ENCODE measurements at places on chromosomes 3 and 15.

DNA sequence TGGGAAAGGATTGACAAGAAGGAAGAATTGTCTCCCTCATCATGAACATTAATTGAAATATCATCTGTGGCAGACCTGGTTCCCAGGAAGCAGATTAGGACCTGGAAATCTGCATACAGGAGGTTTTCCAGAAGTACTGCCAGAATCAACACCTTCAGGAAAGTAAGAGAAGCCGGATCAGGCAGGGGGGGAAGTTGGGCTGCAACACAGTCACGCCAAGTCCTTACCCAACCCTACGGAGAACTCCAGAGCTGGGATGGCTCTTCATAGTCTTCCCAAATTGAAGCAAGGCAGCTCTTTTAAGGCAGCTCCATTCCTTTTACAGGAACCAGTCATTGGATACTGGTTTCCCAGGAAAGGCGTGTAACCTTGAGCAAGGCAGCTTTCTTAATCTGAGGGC lies 35.2 kb upstream of the BFSP2 start:
- DNase-seq = no peak

DNA sequence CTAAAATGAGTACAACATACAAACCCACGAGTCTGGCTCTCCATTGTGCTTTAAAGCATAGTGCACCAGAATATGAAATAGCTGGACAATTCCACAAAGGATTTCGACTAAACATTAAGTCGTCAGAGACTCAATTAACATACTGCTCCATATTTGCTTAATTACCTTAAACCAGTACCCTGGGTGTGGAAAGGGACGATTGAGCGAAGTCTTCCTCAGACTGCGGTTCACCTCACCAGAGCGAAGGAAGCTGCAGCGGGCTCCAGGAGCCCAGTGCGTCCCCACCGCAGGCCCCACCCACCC lies 218 bp upstream of the TRPC1 start:
- no peak for DNase-seq

DNA sequence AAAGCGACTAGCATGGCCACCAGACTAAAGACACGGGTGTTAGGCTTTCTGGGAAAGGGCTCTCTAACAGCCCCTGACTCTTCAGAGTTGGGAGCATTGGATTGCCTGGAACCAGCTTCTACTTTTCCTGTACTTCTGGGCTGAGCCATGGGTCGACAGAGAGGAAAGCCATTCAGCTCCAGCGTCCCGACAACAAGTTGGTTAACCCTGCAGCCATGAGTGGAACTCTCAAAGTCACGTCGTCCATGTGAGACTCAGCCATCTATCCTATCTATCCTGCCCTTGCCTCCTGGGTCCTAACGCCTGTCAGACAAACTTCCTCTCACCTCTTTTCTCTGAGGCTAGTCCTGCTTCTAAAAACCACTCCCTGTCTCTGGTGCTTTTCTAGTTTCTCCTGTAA lies 32.6 kb upstream of the TBC1D5 start:
- no peak for DNase-seq

DNA sequence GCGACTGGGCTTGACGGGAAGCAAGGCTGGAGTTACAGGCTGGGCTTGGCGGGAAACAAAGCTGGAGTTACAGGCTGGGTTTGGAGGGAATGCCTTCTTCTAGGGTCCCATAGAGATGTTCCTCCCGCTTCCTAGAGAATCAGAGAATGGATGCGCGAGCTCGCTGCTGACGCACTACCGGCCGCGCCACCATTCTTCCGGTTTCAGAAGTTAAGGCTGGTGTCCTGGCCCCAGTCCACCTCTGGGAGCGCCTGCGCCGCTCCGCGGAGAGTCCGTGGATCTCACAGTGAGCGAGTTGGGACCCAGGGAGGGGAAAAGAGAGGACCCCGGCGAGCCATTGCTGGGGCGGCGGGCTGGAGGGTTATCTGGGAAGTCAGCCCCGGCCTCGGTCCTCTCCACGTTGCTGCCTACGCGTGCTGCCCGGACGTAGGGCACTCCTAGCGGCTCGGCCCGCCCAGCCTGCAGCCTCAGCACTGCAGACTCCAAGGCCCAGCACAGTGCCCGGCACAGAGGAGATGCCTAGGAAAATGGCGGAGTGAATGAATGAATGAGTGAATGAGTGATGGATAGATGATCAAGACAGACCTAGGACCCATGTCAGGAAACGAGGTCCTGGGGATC lies at the start of gene ZNF502:
TSS of gene ZNF502 (plus strand) at position 206 of the 621 bp plus-strand sequence. CDS start 7,602 bp downstream, outside the sequence.
- DNase-seq = peak; percentile 93

DNA sequence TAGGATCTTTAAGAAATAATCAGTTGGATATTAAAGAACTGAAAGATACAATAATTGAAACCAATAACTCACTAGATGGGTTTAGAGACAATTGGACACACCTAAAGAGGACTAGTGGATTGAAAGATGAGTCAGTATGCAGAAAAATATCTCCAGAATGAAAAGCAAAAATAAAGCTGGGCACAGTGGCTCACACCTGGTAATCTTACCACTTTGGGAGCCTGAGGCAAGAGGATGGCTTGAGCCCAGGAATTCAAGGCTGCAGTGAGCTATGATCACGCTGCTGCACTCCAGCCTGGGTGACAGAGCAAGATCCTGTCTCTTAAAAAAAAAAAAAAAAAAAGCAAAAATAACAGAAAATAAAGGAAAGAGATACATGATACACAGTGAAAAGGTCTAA lies 37.4 kb upstream of the CCDC174 start:
- DNase-seq = no peak

All from Right ventricle myocardium superior (tissue), 1 donor.